ENCODE measurements at places on chromosomes 11 and 22. TPM values are rescaled to one million over a fixed set of nuclear protein-coding genes. Genes with fewer than 3 reads are reported as not detected.
A peak's percentile ranks its signal among the peaks of the same experiment; 100 is the strongest.

GRCh38 chr11:112610494-112610893 is 349.8 kb upstream of the PLET1 start:
- DNase-seq = no peak

DNA sequence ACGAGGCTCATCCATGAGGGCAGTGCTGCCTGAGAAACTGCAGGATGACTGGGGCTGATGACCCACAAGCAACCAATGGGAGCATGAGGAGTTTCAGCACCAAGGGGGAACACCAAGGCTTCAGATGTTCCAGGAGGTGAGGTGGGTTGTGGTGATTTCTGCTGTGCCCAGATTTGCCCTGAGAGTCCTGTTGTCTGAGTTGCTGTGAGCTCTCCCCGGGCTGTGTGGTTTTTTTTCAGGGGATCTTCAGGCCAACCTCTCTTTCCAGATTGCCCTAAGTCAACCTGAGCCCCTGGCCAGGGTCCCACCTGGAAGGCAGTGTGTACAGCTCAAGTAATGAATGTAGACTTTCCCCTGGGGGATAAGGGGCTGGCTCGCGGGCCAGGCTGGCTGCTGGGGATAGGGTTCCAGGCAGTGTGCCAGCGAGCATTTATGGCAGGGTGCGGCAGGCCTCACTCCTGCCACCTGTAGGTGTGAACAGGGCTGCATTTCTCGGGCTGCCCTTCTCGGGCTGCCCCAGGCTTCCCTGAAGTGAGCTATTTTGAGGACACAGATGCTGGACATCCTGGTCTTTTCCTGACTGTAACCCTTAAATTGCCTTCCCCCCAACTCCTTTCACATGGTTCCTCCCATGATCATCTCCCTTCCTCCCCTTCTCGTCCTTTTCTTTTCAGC is 9.8 kb downstream of the SLC22A6 start:
- DNase-seq = peak; percentile 58

- DNase-seq = no peak
Measured at GRCh38 chr11:46478196-46478595, 86.6 kb upstream of the CHRM4 start.

DNA sequence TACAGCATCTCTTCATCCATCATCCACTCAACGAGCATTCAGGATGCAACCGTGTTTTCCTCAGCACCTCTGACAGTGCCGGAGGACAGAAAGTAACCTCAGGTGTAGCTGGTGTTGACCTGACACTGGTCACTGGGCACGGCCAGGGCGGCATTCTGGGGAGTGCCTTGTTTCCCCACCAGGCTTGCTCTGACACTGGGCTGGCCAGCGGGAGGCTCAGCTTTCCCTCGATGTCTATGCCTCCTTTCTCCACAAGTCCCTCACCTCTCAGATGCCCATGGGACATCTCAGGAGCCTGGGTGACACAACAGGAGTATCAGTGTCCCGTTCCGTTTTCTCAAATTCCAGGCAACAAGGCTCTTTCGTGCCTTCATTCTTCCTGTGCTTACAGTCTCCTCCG is 28.9 kb downstream of the CD6 start:
- no peak for DNase-seq

DNA sequence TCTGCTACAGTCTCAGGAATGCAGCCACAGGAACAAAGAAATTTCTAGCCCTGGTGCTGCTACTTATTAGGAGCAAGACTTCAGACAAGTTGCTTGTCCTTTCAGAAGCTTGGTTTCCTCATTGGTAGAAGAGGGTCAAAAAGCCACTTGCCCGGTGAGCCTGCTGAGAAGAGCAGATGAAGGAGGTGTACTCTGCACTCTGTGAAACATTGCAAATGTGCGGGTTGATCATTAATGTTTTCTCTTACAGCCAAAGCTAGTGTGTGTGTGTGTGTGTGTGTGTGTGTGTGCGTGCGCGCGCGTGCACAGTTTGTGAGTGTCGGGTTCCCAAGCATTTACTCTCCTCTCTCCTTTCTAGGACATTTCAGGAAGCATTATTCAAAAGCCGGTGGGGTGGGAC is 86.3 kb upstream of the NNMT start:
- no peak for DNase-seq

DNA sequence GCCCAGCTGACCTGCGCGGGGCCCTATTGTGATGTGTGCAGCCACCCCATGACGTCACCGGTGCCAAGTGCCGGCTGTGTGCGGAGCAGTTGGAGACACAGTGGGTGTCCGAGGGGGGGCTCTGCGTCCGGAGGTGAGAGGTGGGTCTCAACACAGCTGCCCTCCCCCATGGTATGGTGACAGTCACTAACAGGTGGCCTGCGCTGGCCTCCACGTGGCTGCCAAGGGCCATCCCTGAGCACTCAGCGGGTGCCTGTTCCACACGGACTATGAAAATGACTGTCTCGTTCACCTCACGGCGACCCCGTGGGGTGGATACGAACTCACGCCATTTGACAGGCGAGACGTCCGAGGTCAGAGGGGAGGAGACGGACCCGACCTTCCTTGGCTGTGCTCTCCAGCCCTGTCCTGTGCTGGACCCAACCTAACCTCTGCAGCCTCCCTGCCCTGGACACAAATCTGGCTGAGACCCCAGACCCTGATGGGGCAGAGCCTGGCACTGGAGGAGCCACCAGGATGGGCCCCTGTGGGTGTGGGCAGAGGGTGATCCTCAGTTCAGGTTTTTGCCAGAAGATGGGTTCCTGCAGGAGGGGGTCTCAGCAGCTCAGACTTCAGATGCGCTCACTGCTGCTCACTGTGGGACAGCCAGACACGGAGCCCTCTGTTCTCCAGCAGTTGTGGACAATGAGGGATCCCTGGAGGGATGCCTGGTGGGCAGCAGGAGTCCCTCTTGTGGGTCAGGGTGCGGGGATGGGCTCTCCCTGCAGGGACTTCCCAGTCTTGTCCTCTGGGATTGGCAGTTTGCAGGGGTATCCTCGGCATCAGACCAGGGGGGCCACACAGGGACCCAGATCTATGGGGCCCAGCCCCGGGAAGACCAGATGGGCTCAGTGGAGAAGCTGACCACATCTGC is 6.3 kb downstream of the HRAS start:
- no peak for DNase-seq

DNA sequence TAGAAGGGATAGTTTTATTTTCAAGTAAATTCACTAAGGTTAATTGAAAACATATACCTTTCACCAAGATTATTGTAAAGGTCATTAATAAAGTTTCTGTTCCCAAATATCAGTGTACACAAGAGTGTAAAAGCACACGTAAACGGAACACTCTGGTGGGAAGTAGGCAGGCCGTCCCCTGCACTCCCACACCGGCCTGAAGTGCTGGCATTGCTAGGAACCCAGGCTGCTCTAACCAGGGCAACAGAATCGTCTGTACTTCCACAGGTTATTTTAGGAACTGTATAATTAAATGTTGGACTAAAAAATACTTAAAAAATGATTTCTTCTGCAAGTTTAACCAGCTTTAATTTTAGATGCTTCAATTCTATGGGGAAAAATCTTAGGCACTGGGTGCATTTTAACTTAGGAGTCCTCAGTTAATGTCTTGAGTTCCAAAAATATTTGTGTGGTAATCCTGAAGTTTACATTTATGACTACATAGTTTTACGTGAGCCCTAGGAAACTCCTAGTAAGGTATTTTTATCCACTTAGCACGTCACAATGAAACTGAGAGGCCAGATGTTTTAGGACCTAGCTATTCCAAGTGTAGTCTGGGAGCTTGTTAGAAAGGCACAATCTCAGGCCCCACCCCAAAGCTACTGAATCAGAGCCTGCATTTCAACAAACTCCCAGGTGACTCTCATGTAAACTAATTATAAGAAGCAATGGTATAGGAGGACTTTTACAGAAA is 31.2 kb downstream of the KMT5B start:
- no peak for DNase-seq

- DNase-seq = no peak
Measured at GRCh38 chr22:27219036-27219435, 561.6 kb downstream of the MIAT start.

DNA sequence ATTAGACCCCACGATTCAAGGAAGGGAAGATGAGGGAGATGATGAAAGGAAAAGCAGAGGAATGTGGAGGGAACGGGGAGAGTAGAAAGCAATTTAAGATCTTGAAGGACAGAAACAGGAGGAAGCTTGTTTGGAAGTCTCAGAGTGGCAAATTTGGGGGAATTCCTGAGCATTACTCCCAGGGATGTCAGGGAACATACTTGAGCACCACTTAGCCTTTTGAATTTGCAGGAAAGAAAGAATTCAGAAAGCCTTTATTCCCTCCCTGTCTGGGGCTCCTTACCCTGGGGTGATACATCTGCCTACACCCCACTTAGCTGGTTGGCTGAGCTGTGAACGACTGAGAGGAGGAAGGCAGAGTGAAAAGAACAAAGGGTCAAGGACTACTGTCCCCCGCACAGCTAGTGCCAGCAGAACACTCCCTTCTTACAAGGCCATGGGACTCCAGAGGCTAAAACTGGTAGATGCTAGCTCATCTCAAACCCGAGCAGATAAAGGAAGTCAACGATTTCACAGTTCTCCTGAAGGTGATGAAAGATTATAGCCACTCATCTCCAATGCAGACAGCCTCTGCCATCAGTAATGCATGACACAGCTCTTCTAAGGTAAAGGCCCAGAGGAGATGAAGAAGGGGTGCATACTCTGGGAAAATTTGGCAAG is 84.0 kb upstream of the AKIP1 start:
- no peak for DNase-seq

GRCh38 chr22:33076343-33076742 is 18.2 kb upstream of the SYN3 start:
- no peak for DNase-seq

GRCh38 chr22:44407171-44407986 is 90.7 kb downstream of the RTL6 start:
- DNase-seq = no peak

DNA sequence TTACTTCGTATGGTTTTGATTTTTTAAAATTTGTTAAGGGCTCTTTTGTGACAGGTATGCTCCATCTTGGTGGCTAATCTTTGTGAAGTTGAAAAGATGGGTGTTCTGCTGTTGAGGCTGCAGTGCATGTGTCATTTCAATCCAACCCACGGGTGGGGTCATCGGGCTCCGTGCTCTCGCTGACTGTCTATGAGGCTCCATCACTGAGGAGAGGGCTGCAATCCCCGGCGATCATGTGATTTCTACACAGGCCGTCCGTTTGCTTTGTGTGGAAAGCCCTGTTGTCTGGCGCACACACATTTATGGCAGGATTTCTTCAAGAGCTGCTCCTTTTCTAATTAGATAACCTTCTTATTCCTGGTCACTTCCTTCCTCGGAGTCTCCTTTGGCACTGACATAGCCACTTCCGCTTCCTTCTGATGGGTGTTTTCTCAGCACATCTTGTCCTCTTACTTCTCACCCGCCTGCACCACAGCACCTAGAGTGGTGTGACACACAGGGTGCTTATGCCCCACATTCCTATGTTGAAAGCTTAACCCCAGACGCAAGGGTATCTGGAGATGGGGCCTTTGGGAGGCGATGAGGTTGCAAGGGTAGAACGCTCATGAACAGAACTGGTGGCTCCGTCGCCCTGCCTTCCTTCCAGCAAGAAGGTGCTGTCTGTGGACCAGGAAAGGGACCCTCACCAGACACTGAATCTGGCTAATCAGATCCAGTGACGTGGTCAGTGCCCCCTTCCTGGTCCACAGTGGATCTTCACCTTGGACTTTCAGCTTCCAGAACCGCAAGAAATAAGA is 9.4 kb downstream of the MOB2 start:
- peak; percentile 5 for DNase-seq

GRCh38 chr11:293852-294661 is 5.1 kb downstream of the PGGHG start:
- peak; percentile 49 for DNase-seq

DNA sequence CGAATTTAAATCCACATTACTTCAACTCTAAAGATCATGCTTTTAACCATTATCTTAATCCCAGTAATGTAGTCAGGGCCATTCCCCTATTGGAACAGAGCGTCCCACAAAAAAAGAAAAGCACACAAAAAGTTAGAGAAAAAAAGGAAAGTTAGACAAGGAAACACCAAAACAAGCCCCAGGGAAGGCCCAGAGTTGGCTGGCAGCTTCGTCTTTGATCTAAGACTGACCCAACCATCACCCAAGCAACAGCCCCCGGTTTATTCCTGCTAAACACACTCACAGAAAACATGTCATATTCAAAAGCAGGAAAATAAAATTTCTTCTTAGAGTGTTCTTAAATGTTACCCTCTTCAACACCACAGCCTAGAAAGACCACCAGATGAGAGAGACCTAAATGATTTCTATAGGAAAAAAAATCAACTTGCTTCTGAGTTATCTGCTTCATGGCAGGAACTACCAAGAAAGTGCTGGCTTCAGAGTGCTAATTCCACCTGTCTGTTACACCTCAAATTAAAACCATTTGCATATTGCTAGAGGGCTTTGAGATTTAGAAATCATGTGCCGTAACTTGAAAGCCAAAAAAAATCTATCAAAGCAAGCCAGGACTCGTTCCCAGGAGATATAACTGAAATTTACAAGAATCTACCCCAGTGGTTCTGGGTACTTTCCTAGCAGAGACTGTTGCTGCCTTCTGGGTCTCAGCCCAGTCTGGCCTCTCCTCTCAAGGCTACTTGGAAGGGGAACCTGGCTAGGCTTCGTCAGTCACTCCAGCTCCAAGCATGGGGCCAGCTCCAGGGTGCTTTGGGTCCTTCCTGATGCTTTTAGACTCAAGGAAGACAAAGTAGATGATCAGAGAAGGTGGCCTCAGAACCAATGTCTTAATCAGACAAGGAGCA is 31.2 kb downstream of the POU2AF3 start:
- DNase-seq = peak; percentile 83

DNA sequence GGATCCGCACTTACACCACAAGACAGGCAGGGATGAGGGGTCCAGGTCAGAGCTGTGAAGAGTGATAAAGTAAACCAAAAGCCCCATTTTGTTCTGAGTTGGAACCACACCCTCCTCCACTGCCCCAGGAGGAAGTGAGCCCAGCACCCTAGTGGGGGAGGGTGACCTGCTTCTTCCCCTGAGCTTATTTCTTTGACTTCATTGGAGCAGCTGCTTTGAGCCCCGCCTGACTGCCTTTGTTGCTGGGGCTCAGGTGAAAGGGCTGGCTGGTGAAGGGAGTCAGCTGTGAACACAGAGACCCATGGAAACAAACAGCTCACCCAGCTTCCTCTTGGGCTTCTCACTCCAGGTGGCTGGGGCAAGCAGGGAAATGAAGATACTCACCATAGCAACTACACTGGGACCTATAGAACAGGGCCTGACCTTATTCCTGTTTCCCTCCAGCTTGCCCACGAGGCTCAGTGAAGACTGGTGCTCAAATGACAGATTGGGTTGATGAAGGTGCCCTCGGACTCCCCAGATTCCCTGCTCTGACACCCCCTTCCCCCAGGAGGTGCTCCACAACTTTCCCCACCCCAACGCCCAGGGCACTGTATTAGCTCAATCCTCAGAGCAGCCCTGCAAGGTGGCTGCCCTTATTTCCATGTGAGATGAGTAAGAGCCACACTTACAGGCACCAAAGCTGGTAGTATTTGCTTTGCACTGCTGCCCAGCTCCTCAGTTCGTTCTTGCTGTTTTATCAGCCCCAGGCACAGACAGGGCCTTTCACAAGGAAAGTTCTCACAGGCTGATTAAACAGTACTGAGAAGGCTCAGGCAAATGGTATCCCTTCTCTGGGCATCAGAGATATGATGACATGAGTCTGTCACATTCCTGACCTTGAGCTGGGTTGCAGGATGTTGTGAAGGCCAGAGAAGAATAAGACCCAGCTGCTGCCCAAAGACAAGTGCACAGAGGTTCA is 2.4 kb downstream of the UCP2 start:
- peak; percentile 68 for DNase-seq

The TEX54 gene
- not detected for polyA plus RNA-seq

The MOB2 gene
- 40.0 TPM for polyA plus RNA-seq

The LDLRAD3 gene
- polyA plus RNA-seq = 1.8 TPM

The POU2AF2 gene
- polyA plus RNA-seq = not detected

The PRG2 gene
- polyA plus RNA-seq = 0.16 TPM

The CATSPERZ gene
- polyA plus RNA-seq = 0.14 TPM

The OR9G1 gene
- not detected for polyA plus RNA-seq

The SCN4B gene
- polyA plus RNA-seq = 9.0 TPM

The FGF4 gene
- not detected for polyA plus RNA-seq

The NEU3 gene
- 5.2 TPM for polyA plus RNA-seq

The RIMBP3B gene
- not detected for polyA plus RNA-seq

Data from right cardiac atrium (tissue), 5 donors.